ENCODE measurements at places on chromosomes 16 and 17. TPM values are rescaled to one million over a fixed set of nuclear protein-coding genes. Genes with fewer than 3 reads are reported as not detected.
A peak's percentile ranks its signal among the peaks of the same experiment; 100 is the strongest.

KCNAB3 gene
- 12.3 TPM for total RNA-seq

TEX19 gene
- not detected for total RNA-seq

TLCD1 gene
- total RNA-seq = 8.2 TPM

ADAMTS18 gene
- total RNA-seq = 1.7 TPM

TSPAN10 gene
- not detected for total RNA-seq

OR3A2 gene
- 2.6 TPM for total RNA-seq

CHST4 gene
- total RNA-seq = not detected

RAP1GAP2 gene
- 86.0 TPM for total RNA-seq

ZNF19 gene
- total RNA-seq = 9.3 TPM

MBTPS1 gene
- 105 TPM for total RNA-seq

CEP112 gene
- total RNA-seq = 8.5 TPM

KRT32 gene
- total RNA-seq = not detected

PRAC2 gene
- total RNA-seq = not detected

C17orf50 gene
- total RNA-seq = not detected

CA4 gene
- 0.98 TPM for total RNA-seq

KRTAP2-2 gene
- not detected for total RNA-seq

IGF2BP1 gene
- total RNA-seq = 260 TPM

TPPP3 gene
- total RNA-seq = 21.7 TPM

SMIM36 gene
- not detected for total RNA-seq

GRCh38 chr16:73308771-73309170 lies 260.8 kb upstream of the ZFHX3 start:
- no peak for DNase-seq

DNA sequence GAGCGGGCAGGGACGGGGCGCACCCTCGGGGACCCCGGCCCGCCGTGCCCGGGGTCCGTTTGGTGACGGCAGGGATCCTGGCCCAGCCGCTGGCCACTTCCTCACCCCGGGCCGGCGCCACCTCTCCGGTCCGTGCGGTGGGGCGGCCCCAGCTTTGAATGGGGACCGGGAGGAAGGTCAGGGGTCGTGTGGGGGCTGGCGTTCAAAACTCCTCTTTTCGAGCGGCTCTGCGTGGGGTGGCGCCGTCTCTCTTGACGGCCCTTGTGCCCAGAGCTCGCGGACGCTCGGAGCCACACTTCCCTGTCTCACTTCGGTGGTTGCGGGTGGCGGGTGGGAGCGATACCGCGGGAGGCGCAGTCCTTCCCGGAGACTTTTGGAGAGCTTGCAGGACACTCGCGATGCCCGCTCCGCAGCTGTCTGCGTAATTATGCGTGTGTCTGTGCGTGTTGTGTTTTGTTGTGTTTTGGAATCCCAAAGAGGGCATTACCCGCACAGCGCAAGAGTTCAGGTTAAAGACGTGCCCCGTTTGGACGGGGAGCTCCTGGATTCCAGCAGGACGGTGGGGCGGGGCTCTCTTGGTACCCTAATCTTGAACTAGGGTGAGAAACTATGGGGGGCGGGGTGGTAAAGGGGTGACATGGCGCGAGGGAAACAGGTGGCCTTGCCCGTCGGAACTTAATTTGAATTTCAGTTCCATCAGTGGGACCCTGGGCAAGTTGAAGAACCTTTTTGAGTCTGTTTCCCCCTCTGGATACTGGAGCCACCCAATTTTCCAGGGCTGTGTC lies 637 bp downstream of the PLCG2 start:
- DNase-seq = peak; percentile 32

DNA sequence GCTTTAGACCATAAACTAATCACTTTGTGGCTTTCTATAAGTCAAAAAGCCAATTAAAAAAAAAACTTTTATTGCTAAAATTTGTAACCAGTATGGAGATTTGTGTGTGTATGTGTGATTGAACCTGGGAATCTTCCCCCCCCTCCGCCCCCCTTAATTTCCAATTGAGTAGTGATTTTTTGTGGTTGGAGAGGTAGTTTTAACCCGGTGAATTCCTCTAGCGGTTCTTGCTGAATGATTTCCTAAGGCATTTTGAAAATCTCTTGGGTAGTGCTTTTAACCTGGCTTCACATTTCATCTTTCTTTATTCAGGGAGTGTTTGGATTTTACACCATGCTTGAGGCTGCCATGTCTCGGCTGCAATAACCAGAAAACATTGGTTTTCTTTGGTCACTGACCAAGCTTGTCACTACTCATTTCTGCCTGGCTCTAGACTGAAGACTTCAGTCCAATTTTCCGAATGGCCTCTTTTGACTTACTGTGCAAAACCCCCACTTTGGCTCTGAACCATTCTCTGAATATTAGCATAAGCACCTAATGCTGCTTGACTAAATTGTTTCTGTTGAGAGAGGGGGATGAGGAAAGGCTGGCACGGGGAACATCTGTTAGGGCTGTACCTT lies 35.6 kb downstream of the PRKCA start:
- no peak for DNase-seq

- DNase-seq = no peak
These were observed 55.3 kb upstream of the RBFOX3 start for GRCh38 chr17:79666111-79666510.

GRCh38 chr17:63247706-63248105 lies 198.4 kb downstream of the CYB561 start:
- no peak for DNase-seq

- no peak for DNase-seq
These were observed 106.3 kb upstream of the HLF start for GRCh38 chr17:55158439-55158838.

- DNase-seq = no peak
These were observed 18.1 kb upstream of the NPTX1 start for GRCh38 chr17:80494547-80494946.

- no peak for DNase-seq
These were observed 5.9 kb upstream of the COL1A1 start for GRCh38 chr17:50207315-50207714.

- DNase-seq = no peak
These were observed 260.8 kb upstream of the PSMD7 start for GRCh38 chr16:74035816-74036215.

DNA sequence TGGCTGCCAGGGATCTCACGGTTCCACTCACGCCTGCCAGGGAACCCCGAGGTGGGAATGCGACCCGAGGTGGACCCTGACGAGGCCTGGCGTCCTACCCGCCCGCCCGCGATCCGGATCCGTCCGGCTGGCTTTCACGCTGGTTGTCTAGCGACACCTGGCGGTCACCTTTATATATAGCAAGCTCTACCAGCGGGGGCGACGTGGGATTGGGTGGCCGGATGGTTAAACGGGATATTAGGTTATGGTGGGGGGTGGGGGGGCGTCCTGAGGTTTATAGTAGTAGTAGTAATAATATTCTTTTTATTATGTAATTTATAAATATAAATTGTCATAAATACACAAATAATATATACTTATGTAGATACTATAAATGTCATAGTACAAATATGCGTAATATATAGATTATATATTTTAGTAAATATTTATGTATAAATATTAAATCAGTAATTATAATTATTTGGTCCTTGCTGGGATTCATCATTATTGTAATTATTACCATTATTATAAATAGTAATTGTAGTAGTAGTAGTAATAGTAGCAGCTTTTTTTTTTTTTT lies 136.9 kb downstream of the KCNJ12 start:
- DNase-seq = peak; percentile 88

- DNase-seq = peak; percentile 11
These were observed 9.8 kb downstream of the SMIM5 start for GRCh38 chr17:75642784-75643642.

GRCh38 chr16:50847166-50847565 lies 105.3 kb downstream of the CYLD start:
- no peak for DNase-seq

- DNase-seq = no peak
These were observed 526 bp downstream of the MRPS23 start for GRCh38 chr17:57849163-57849873.

DNA sequence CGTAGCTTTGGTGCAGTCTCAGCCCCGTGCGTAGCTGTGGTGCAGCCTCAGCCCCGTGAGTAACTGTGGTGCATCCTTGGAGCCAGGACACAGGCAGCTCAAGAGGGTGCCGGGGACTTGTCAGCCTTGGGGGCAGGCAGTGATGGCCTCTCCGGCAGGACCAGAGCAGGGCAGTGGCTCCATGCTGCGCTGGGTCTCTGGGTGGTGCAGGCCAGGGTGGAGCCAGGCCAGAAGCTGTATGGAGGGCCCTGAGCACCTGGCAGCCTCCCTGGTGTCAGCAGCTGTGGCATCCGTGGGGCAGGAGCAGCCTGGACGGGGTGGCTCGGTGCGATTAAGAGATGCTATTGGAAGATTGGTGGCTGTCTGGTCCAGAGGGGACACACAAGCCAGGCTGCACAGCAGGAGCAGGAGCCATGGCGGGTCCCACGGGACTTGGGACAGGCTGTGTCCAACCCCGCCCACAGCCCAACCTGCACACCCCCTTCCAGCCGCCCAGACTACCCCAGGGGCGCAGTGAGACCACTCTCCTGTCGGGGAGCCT lies 28.3 kb upstream of the CDH15 start:
- peak; percentile 24 for DNase-seq

DNA sequence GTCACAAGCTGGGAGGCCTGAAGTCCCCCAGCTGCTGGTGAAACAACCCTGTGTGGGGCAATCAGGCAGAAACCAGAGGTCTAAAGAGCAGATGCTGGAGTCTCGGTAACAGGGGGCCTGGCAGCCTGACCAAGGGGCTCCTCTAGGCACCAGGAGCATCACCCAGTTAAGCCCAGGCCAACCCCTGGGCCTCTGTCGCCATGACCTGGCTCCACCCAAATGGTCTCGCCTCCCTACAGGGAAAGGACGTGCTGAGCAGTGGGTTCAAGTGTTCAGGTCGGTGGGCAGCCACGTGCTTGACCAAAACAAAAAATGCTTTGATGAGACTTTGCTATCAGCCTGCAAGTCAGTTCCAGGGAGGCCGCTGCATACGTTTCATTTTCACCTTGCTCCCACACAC lies 240.3 kb downstream of the ZNF423 start:
- DNase-seq = no peak

DNA sequence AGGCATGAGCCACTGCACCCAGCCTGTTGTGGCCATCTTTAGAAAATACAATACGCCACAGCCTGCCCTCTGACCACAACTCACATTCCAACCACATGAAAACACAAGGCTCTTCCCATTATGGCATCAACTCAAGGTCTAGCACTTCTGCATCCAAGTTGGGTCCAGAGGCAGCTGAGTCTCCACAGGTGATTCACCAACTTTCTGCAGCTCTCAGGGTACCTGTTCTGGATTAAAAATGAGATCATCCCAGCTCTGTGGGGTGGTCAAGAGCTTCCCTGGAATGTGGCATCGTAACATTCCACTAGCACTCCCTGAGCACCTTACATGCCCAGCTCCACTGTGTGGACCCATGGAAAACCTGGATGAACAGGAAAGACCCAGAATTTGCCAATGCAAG lies 9.9 kb upstream of the GUCY2D start:
- DNase-seq = no peak

DNA sequence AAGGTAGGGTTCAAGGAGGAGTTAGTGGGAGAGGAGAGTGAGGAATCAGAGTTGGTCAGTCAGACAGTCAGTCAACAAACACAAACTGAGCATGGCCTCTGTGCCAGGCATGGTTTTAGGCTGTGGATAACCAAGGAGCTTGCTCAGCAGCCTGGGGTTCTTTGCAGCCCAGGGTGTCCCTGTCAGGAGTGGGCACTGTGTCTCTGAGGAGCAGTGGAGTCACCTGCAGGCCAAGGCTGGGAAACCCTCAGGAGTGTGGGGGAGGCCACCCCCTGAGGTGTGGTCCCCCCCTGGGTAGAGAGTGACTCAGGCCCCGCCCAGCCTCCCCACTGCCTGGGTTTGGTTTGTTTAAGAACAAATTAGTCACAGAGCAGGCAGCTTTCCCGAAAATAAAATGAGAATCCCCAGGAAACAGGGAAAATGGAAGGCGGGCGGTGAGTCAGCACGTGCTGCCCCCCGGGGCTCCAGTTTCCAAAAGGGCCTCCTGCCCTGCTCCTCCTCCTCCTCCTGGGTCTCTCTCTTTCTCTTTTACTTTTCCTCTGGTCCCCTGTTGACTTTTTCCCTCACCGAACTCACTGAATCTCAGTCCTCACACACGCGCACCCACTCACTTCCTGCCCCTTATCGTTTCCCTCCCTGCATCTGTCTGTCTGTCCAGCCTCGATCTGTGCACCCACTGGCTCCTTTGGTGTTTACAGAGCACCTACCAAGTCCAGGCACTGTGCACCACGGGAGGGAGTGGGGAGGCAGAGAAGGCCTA lies 44.3 kb downstream of the SOCS3 start:
- no peak for DNase-seq

Measured in glutamatergic neuron (in vitro differentiated cells).